H1 (cell line): ENCODE measurements at places on chromosomes 12 and 14. TPM values are rescaled to one million over a fixed set of nuclear protein-coding genes. Genes with fewer than 3 reads are reported as not detected.

DNA sequence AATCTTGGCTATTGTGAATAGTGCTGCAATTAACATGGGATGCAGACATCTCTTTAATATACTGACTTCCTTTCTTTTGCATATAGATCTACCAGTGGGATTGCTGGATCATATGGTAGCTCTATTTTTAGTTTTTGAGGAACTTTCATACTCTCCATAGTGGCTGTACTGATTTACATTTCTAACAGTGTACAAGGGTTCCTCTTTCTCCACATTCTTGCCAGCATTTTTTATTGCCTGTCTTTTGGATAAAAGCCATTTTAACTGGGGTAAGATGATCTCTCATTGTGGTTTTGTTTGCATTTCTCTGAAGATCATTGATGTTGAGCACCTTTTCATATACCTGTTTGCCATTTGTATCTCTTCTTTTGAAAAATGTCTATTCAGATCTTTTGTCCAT lies 8.4 kb downstream of the AMDHD1 start:
- no peak for DNase-seq

The PLA2G1B gene
- not detected in 2 replicates for total RNA-seq

- DNase-seq = no peak
Measured at GRCh38 chr14:96284008-96284407, 28.0 kb downstream of the BDKRB1 start.

GRCh38 chr12:55765736-55766290 lies 22.9 kb downstream of the GDF11 start:
- DNase-seq = no peak

GRCh38 chr14:23284654-23285529 lies 1.0 kb downstream of the HOMEZ start:
- DNase-seq = no peak

GRCh38 chr12:124510301-124510970 lies 57.0 kb downstream of the NCOR2 start:
- no peak for DNase-seq

GRCh38 chr12:19003987-19004619 lies 125.4 kb upstream of the PLEKHA5 start:
- peak; percentile 49 for DNase-seq

- no peak for DNase-seq
Measured at GRCh38 chr12:127675936-127676335, 591.0 kb upstream of the TMEM132C start.

DNA sequence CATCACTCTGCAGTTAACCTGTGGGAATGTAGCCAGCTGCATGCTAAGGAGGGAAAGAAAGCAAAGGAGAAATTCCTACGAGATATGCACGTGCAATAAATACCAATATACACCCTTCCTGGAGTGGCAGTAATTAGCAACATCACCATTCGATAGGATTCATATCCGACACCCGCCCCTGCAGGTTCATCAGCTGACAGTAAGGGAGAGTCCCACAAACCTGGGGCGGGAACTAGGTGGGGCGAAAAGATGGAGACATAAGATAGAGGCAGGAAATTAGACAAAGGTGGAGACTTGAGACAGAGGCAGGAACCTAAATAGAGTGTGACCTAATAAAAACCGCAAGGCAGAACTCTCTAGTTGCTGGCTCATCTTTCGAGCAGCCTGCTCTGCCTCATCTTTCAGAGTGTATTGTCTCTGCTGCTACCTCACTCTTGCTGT lies 51.6 kb downstream of the PLEKHG3 start:
- no peak for DNase-seq

GRCh38 chr12:13444076-13444475 lies 247.6 kb downstream of the EMP1 start:
- DNase-seq = no peak

- DNase-seq = no peak
Measured at GRCh38 chr12:62003701-62004100, 256.5 kb upstream of the USP15 start.

DNA sequence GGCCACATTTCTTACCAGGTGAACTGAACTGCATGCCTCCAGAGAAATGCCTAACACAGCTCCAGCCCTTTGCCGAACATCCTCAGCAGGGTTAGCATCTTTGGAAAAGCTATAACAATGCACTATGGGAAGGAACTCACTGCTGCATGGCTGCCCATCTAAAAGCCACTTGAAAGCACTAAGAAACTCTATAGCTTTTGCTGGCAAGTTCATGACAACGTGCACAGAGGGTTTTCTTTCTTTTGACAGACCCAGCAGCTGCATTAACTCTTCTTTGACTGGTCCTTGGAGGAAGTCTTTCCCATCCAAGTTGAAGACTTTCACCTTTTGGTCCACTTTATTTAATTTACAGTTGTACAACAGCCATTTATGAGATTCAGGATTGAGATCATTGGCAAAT lies 5.3 kb downstream of the TRMT5 start:
- no peak for DNase-seq

GRCh38 chr12:88247241-88247643 lies 105.1 kb downstream of the TMTC3 start:
- DNase-seq = no peak

DNA sequence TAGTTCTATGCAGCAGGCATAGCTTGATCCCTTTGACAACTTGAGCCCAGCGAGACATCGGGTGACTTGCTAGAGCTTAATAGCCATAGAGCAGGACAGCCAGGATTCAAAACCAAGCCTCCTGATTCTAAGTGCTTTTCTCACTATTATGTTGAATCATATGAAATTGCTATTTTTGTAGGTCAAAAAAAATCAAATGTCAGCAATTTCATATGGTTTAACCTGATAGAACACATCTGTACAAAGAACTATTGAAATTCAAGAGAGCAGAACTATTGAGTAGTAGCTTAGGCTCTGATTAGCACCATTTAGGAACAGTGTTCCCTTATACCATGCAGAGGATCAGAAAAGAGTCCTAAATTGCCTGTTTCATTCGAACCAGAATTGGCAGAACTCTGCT lies 132.0 kb downstream of the EMP1 start:
- DNase-seq = no peak
